Activated T-cell treated with anti-CD3 and anti-CD28 coated beads, Interleukin-2, amount 50 U/mL, for 1 hour (primary cell): ENCODE measurements at places on chromosomes 6 and 20.

DNA sequence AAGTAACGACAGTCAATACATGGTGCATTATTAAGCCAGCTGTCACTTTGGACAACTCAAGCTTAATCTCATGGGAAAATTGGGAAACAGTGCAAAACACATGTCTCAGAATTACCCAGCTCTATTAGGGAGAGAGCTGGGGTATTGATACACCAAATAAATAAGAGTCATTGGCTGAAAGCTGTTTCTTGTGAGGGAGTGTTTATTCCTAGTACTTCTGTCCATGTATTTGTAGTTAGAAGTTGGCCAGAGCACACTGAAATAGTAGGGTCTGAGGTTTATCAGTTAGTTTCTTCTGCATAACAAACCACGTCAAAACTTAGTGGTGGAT is 192.0 kb upstream of the RALGAPA2 start:
- no peak for DNase-seq

GRCh38 chr6:134447423-134447822 is 129.5 kb upstream of the SGK1 start:
- no peak for DNase-seq

- no peak for DNase-seq
These were observed 210.5 kb upstream of the SHLD1 start for GRCh38 chr20:5539691-5540090.

DNA sequence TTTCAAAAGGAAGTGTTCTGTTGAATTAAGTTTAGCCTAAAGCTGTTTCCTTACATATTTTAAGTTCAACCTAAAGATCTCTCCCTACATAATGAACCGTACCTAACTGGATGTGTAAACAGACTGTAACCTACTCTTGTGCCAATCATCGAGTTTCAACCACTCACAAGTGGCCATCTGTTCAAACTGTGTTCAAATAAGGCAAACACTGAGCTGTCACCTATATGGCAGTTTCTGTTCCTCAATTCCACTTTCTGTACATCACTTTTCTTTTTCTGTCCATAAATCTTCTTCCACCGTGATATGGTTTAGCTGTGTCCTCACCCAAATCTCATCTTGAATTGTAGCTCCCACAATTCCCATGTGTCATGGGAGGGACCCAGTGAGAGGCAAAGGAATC is 428.6 kb downstream of the HACE1 start:
- no peak for DNase-seq

- no peak for DNase-seq
These were observed 256.4 kb downstream of the GMPR start for GRCh38 chr6:16494793-16495192.

- DNase-seq = no peak
These were observed 100.9 kb upstream of the PRDM1 start for GRCh38 chr6:105985098-105985815.

GRCh38 chr20:47093320-47093966 is 198.8 kb downstream of the EYA2 start:
- no peak for DNase-seq

GRCh38 chr6:22145376-22145775 is 151.5 kb downstream of the PRL start:
- no peak for DNase-seq

GRCh38 chr6:87645080-87645479 is 55.1 kb downstream of the ORC3 start:
- DNase-seq = no peak

DNA sequence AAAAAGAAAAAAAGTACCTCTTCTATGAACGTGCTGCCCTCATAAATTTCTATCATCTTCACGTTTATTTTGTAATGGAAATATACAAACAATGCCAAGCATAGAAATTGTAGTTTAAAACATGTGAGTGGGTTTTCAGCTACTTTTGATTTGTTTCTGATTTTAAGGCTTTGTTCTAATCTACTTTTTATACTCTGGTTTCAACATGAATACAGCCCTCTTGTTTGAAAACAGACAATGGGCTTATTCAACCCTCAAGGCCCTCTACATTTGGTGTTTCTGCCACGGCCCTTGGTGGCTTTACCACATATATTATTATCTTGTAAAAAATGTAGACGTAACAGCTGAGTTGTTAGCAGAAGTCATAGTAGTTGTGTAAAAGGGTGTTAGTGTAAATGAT is 153.9 kb downstream of the SOX4 start:
- no peak for DNase-seq

DNA sequence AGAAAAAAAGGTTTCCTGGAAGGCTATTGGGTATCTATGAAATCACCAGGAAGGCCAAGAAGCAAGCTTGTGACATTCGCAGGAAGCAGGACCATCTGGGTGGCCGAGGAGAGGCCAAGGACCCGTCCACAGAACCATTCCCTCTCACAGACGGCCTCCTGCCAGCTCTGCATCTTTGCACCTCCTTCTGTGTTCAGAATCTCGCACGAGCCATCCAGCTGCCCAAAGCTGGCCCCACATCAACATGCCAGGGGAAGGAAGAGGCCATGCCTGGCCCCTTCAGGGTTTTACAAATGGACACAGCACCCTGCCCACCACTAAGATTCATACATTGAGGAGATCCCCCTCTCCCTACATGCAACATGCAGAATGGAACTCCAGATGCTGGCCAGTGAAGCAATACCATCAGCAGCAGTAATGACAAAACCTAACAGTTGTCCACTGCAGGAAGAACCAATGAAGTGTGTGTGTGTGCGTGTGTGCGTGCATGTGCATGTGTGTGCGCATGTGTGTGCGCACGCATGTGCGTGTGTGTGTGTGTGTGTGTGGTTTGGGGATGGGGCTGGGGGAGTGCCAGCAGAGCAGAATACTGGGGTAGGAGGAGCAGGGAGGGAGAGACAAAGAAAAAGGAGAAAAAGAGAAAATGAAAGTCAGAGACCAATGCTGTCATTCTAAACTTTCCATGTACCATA is 184.2 kb upstream of the FOXQ1 start:
- DNase-seq = no peak

DNA sequence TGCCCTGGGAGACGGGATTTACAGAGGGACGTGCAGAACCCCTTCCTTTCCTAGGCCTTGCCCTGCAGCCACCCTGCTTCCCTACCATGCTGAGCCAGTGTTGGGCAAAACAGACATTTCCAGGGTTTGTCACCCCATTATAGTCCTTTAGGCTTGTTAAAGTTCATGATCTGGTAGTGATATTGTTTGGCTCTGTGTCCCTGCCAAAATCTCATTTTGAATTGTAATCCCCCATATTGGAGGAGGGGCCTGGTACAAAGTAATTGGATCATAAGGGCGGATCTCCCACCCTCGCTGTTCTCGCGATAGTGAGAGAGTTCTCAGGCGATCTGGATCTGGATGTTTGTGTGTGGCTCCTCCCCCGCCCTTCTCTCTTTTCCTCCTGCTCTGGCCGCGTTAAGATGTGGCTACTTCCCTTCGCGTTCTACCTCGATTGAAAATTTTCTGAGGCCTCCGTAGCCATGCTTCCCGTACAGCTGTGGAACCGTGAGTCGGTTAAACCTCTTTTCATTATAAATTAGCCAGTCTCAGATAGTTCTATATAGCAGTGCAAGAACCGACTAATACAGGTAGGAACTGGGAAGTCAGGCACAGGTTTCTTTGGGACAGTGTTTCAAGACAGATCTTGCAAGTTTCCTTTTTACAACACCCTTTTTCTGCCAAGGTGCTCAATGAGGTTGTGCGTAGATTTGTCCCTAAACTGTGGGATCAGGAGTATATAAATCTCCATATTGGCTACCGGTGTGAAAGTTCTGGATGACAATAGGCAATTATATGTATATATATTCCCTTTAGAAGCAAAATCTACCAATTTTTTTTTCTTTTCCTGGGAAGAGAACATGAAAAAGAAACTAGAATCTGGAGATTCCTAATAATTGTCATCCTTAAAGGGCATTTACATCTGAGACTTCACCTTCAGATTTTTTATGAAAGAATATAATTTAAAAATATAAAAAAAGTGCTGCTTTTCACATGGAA is 152.1 kb downstream of the SAMD5 start:
- DNase-seq = no peak

DNA sequence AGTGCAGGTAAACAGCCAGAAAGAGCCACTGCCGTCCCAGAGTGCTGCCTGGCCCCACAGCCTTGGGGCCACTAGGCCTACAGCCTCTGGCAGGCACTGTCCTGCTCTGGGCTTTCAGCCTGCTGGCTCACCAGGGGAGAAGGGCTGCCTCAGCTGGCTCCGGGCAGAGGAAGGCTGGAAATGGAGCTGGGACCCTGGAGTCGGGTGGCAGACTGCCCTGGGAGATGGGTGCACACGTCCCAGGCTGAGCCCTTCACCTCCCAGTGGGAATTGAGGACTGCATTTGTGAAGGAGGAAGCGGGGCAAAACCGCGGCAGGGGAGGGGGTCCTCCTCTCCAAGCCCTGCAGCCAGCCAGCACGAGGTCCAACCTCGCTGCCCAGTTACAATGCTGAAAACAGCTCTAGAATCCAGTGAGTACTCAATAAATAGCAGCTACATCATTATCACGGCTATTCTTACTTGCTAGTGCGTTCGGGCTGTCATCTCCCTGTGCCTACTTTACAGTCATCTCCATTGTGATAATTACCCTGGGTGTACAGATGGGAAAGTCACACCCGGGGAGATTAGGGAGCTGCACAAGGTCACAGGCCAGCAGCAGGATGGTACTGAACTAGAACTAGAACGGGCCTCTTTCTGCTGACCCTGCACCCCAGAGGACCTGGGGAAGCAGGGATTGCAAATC is 13.1 kb downstream of the ACSS1 start:
- no peak for DNase-seq

- no peak for DNase-seq
These were observed 66.3 kb downstream of the NCOA3 start for GRCh38 chr20:47568019-47568418.

DNA sequence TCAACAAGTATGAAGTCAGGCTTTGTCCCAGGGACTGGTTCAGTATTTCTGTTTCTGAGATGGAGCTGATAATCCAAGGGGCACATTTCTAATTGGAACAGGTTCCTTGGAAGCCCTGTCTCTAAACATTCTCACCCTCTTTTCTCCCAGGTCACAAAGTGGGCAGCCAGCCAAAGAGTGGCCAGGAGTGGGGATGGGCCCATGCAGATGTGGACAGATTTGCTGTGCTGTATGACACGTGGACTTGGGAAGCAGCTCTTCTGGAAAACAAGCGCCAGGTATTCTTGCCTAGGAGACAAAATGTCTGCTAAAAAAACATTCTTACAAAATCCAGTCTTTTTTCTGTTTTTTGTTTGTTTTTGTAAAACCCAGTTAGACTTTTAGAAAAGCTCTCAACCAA is 140.2 kb downstream of the CD164 start:
- no peak for DNase-seq

GRCh38 chr6:25456249-25457040 is 177.3 kb downstream of the CARMIL1 start:
- DNase-seq = no peak

DNA sequence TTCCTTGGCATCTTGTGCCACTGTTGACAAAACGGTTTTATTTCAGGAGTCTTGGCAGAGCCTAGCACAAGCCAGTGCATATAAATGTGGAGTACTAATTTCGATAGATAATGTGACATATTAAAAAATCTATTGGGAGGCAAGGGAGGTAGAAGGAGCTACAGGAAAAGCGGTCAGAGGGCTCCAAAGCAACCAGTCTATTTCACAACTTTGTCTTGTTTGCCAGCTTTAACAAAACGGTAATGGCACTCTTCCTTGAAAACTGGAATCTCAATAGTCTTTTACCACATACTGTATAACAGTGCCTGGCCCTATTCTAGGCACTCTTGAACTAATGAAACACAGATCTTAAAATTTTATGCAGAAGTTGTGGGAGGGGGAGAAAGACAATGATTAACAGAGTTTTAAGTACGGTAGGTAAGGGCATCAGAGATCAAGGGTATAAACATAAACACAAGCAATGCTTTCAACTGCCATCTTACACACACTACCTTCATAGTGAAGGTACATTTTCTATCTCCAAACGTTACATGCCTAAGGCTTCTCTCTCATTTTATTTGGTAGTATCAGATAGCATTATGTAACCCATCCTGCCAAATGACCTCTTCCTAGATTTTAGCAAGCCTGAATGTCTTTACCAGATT is 33.5 kb upstream of the SYNCRIP start:
- no peak for DNase-seq

- no peak for DNase-seq
These were observed 116.1 kb downstream of the RIN2 start for GRCh38 chr20:19874040-19874727.

DNA sequence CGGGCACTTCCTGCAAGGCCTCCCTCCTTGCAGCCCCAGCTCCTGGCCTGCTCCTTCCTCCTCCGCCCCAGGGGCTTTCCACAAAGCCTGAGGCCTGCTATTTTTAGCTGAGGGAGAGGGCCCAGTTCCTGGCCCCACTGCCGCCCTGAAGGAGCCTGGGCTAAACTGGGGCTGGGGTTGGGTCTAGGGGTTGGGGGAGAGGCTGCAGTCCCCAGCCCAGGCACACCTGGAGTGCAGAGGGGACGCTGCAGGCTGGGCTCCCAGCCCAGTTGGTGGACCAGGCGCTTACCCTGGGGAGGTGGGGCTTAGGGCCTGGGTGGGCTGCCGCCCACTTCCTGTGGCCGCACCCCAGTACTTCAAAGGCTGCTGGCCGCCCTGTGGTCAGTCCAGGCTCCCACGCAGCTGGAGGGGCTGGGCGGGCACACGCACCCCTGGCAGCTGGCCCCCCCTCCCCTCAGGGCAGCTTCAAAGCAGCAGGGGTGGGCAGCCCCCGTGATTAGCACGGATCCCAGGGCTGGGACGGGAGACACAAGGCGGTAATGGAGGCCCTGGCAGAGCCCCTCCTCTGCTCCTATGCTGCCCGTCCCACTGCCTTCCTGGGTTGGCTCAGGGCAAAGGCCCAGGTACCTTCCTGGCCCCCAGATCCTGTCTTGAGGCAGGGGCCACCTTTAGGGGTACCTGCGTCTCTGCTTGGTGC is 7.1 kb upstream of the ABHD16B start:
- DNase-seq = no peak

- no peak for DNase-seq
These were observed 133.1 kb upstream of the PRDM1 start for GRCh38 chr6:105952772-105953690.

GRCh38 chr6:27604986-27605385 is 132.1 kb upstream of the ZNF184 start:
- DNase-seq = no peak

GRCh38 chr6:152186840-152187239 is 379.4 kb downstream of the ESR1 start:
- no peak for DNase-seq

DNA sequence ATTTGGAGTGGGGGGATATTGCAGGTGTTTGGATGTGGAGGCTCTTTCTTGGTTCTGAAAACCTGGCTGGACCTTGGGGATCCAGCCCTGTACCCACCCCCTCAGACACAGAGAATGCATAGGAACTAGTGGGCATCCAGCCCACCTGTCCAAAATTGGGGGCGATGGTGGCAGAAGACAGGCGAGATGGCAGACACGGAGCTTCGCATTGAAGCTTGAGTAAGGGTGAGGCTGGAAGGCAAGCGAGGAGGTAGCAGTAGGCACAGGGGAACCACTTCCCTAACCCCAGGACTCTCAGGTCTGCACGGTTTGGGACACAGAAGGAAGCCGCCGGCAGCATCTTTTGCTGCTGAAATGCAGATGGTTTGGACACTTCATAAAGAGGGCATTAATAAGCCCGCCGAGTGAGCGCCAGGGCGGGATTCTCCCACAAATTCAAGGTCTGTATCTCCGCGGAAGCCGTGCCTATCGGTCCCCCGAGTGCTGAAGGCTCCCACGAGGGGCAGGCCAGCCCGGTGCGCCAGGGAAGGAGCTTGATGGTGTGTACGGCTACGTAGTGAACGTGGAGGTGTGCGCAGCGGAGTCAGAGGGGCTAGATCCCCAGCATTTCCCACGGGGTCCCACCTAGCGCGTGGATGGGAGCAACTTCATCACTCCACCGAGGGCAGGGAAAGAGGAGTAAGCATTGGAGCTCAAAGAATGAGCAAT is 1.6 kb upstream of the FOXA2 start:
- DNase-seq = no peak
